Kidney glomerular epithelial cell (primary cell): ENCODE measurements at places on chromosomes 2 and 18.

GRCh38 chr2:45867349-45867748 is 215.9 kb downstream of the PRKCE start:
- DNase-seq, result no peak

- no peak for DNase-seq
These were observed 85.1 kb downstream of the CTAGE1 start for GRCh38 chr18:22332590-22332989.

DNA sequence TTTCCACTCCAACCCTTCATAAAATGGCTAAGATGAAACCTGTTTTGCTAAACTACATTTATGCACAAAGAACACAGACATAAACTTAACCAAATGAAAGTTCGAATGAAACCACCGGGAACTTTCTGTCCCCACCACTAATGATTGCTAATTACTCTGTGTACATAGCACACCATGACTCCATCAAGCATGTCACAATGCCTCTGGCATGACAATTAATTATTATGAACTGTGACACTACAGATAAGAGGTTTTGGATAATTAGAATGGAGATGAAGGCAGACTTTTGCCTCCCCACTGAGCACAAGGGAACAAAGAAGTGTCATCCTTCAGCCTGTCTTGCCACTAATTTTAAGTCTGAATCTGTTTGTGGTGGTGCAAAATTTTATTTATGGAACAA is 1.5 kb downstream of the DAPL1 start:
- DNase-seq, result no peak

DNA sequence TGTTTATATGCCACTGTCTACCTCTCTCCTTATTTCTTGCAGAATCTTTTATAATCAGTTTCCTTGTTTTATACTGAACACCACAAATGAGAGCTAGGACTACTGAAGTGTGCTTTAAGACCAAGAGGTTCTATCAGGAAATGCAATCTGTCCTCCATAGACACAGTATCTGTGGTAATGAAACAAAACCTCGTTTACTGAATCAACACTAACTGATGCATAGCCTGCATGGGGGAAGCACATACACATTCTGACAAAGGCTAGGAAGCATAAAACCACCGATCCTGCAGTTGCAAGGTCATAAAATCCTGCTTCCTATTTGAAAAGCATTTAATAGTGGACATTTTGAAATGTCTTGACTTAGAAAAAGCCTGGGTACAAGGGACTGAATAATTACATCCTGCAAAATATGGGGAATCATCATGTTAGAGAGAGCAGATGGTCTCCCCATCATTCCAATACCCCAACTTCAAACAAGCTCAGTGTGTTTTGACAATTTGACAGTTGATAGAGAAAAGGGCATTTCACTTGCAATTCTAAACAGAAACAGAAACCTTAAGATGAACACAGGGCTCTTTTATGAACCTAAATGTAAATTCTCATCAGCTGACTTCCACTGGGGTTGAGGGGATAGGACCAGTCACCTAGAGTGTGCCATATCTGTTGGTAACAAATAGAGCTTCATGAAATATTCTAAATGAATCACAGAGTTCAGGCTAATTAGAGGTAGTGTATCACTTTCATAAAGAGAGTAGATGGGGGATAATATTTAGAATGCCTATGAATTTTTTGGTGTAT is 1845.6 kb upstream of the PIK3C3 start:
- DNase-seq, result peak; percentile 21

- peak; percentile 41 for DNase-seq
These were observed 213.4 kb downstream of the CDCA7 start for GRCh38 chr2:173568054-173568453.

DNA sequence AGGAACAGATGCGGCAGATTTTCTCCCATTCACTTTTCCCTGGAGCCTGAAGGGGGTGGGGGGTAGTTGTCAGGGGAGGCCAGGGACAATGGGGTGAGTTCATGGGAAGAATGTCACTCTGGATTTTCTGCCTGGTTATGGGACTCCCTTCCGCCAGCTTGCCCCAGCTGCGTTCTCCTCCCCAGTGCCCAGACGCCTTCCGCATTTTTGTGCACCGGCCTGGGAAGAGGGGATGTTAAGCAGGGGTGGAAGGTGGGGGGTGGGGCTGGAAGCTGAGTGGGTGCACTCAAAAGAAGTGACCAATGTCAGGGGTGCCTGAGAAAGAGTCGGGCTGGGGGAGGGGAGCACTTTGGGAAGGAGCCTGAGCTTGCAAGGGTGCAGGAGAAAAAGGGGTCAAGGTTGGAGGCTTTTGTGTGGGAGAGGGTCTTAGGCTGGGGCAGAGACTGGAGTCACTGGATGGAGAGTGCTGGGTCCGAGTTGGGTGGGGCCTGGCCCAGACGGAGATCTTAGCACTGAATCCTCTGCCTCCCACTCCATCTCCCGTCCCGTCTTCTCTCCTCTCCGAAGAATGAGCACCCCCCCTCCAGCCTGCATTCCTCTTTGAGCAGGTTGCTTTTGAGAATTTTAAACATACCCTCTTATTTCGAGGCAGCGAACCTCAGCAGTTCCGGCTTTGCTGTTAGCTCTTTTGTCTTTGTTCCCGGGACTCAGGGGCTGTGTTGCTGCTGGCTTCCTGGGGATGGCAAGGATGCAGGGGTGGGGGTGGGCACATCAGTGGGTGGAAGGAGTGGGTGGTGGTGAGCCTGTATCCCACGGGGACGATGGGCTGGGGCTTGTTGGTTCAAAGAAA is 2.7 kb downstream of the IGFBP2 start:
- DNase-seq, result peak; percentile 40

DNA sequence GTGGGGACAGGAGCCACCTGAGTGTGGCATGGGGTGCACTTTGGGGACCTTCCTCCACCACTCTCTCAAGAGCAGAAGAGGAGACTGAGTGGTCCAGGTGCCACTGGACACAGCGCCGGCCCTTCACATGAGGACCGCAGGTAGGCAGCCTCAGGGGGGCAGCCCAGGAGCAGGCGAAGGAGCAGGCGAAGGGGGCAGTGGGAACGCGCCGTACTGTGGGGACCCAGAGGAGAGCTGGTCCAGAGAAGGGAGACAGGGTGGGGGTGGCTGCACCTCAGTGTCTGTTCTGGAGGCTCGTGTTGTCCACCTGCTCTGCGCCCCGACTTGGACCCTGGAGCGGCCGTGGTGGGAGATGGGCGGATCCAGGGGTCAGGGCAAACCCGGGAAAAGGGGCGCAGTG is 55.0 kb downstream of the AQP12A start:
- no peak for DNase-seq

DNA sequence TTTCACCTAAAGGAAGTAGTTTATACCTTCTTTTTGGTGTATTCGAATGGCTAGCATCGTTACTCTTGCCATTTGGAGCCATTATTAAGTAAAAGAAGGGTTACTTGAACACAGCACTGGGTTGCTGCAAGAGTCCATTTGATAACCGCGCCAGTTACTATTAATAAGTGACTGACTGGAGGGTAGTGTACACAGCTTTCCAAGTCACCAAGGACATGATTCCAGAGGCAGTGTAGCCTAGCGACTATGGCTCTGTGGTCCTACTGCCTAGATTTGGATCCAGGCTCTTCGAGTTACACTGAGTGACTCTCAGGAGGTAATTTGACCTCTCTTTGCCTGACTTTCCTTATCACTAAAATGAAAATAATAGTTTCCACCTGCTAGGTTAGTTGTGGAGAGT is 206.8 kb downstream of the MEIS1 start:
- DNase-seq, result no peak

DNA sequence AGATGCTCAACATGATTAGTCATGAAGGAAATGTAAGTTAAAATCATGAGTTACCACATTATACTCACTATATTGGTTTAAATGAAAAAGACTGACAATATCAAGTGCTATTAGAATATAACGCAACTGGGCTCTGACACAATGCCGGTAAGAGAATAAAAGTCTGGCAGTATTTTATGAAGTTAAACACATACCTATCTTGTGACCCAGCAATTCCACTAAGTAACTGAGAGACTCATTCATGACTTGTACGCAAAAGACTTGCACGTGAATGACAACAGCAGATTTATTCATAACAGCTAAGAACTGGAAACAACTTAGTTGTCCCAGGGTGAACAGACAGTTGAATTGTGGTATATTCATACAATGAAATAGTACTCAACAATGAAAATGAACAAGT is 342.1 kb downstream of the SLC4A3 start:
- DNase-seq, result no peak

DNA sequence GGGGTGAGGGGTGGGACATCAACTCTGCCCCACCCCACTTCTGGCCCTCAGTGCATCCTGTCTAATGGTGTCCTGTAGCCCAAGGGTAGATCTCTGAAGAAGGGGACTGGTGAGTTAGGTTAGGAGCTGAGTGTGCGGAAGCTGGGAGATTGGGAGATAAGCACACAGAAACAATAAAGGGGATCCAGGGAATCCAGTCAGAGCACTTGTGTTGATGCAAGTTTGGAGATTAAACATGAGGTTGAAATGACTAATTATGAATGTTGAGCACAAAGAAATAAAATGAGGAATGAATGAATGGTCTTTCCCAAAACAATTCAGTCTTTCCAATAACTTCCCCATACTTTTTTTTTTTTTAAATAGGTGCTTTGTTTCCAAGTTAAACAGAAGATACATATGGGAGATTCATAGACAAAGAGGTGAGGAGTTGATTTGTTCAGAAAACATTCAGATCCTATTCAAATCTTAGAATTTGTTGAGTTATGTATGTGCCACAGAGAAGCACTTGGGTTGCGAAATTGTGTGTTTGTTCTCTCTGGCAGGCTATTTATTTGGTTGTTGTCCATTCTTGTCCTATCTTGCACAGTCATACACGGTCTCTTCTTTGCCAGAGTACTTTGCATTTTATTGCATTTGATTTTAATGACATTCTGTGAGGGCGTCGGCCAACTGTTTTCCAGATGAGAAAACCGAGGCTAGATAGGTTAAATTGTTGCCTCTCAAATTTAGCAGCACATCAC is 31.6 kb upstream of the NABP1 start:
- no peak for DNase-seq

- no peak for DNase-seq
These were observed 414.8 kb upstream of the ID2 start for GRCh38 chr2:8267048-8267447.

GRCh38 chr18:45667056-45667736 is 51.9 kb downstream of the SLC14A2 start:
- DNase-seq, result no peak

DNA sequence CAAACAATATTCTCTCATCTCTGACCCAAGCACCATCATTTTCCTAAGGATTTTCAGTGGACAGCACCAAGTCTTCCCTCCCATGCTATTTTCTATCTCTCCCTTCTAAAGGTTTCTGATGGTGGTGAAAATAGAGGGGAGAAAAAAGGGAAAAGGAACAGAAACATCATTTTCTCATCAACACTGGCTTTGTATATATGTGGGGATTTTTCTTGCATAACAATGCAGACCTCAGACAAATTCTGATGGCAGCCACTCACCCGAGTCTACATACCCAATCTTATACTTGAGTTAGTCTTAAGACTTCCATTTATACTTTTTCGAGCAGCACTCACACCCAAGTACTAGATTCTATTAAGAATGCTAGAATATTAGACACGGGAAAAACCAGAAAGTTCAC is 95.8 kb downstream of the TMEM163 start:
- DNase-seq, result no peak

GRCh38 chr18:25137197-25137472 is 214.8 kb downstream of the ZNF521 start:
- no peak for DNase-seq

DNA sequence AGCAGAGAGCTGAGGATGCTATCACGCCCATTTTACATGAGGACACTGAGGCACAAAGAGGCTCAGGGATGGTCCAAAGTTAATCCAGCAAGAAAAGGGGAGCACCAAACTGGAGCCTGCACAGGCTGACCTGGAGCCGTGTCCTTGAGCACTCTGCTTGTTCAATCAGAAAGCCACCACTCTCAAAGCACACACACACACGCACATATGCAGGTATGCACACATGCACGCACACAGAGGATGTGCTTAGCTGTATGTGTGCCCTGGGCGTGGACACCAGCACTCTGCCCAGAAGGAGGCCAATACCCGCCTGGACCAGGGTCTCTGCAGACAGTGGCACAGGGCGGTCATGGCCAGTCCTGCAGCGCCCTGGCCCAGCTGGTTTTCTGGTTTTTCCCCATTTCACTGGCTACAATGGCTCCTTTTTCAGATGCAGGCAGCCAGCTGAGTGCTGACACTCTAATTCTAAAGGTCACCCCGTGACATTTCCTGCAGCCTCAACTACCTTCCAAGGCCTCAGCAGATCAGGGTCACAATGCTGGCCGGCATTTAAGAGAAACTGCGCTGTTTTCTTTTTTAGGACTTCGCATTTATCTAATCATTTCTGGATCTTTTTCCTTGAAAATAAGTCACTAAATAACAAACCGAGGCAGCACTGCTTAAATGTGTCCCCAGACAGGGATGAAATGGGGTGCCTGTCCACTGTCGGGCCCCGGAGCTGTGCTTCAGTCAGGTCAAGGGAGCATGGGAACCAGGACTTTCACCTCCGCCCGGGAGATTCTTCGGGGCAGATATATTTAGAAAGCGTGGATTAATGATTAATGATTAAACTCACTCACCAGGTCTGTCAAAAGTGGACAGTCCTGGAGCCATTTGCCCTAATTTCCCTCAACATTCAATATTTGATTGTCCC is 104.5 kb downstream of the HDAC4 start:
- no peak for DNase-seq

DNA sequence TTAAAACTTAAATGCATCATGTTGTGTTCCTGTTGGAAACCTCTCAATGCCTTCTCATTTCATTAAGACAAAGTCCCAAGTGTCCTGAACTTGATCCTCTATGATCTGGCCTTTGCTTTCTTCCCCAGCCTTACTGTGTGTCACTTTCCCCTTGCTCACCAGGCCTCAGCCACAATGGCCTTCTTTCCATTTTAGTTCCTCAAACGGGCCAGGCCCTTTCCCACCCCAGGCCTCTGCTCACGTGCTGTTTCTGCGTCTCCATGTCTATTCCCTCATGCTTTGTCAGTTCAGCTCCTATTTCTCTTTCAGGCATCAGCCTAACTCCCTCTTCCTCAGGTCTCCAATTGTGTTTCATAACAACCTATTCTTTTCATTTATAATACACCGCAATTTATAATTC is 19.5 kb downstream of the CXCR4 start:
- no peak for DNase-seq

DNA sequence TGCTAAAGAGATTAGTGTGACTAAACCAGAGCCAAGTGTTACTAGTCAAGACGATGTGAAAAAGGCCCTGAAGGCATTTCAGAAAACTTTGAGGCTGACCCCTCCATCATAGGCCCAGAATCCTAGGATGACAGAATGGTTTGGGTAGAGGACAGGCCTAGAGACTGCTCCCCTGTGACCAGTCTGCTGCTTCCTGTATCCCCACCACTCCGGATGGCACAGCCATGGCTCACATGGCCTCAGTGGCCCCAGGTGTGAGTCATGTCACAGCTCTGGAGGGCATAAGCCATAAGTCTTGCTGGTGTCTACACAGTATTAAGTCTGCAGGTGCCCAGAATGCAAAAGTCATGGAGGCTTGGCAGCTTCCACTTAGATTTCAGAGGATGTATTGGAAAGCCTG is 12.4 kb upstream of the STAT1 start:
- DNase-seq, result no peak

- DNase-seq, result no peak
These were observed 65.6 kb upstream of the COPS8 start for GRCh38 chr2:237020090-237020489.
